ENCODE measurements at places on chromosomes 13 and 19.

DNA sequence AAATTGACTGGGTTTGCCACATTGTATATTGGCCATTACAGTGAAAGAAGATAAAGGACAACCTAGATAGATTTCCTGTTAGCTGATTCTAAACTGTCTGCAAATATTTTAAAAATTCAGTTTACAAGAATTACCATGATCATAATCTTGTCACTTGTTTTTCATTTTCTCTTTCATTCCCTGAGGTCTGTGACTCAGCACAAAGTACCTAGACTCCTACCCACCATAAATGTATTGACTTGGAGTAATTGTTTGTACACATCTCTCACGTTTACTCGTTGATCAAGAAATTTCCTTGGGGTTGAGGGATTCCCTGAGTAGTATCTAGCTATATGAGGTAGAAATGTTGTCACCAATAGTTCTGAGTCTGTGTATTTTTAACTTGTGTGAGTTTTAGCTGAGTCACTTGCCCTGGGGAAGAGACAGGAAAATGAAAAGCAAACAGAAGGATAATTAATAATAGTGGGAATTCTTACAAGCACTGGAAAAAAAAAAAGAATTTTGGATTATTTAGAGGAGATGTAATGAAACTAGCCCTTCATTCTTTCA is 299.2 kb upstream of the DACH1 start:
- DNase-seq: no peak

GRCh38 chr13:49452725-49453457 is 8.8 kb downstream of the SETDB2 start:
- DNase-seq: no peak

GRCh38 chr19:50741179-50741933 is 18.2 kb downstream of the CLEC11A start:
- DNase-seq: no peak

GRCh38 chr13:21009036-21009435 is 52.4 kb downstream of the LATS2 start:
- no peak for DNase-seq

GRCh38 chr13:69633044-69633443 is 474.6 kb upstream of the ATXN8OS start:
- no peak for DNase-seq

GRCh38 chr13:20106742-20107141 is 54.1 kb downstream of the GJA3 start:
- no peak for DNase-seq

DNA sequence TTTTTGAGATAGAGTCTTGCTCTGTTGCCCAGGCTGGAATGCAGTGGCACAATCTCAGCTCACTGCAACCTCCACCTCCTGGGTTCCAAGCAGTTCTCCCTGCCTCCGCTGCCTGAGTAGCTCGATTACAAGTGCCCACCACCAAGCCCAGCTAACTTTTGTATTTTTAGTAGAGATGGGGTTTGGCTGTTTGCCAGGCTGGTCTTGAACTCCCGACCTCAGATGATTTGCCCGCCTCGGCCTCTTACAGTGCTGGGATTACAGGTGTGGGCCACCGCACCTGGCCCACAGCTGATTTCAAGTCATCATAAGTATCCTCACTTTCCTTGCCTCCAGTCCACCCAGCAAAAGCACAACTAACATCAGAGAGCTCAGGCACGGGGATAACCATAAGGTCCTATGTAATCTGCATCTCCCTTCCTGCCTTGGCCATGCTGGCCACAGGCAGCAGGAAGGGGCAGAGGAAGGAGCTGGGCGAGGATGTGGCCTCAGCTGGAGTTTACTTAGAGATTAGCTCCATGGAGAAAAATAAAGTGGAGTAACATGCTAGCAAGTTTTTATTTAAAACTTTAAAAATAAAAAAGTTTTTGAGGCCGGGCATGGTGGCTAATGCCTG is 22.9 kb upstream of the ADGRE1 start:
- DNase-seq: no peak
